CD4-positive, alpha-beta T cell treated with Interleukin-21 for 1 hour (primary cell): ENCODE measurements at places on chromosomes 5 and 9.

DNA sequence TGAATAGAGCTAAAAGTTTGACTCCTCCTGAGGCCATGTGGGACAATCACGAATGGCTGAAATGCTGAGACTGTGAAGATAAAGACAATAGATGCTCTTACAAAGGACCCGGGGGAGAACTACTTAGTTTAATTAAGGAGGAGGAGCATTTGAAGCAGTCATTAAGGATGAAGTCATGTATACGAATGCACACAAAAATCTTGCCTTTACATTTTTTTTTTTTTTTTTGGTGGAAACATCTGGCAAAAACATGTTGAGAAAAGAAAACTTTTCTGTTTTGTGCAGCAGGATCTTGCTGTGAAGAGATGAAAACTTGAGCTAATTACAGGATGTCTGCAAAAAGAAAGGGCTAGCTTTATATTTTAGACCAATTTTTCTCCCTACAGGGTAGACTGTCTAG is 42.3 kb upstream of the NR3C1 start:
- no peak for DNase-seq

GRCh38 chr5:76084496-76085242 is 1.5 kb downstream of the SV2C start:
- DNase-seq: no peak

- peak; percentile 18 for DNase-seq
These were observed 30.4 kb upstream of the IER5L start for GRCh38 chr9:129208207-129209032.

GRCh38 chr9:33510262-33511183 is 13.5 kb upstream of the ANKRD18B start:
- peak; percentile 29 for DNase-seq

DNA sequence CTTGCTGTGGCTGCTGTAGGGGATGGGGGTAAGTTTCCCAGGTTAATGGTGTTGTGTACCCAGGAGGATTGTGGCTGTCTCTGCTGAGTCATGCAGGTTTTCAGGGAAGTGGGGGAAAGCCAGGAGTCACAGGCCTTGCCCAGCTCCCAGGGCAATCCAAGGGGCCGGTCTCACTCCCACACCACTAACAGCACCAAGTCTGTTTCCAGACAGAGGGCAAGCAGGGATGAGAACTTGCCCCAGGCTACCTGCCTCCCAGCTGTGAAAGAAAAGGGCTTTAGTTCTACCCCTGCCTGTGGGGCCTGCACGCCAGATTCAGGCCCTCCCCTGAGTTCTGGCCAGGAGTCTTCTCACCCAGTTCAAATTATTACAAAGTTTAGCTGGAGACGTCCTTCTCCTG is 579.8 kb upstream of the ST8SIA4 start:
- DNase-seq: no peak

DNA sequence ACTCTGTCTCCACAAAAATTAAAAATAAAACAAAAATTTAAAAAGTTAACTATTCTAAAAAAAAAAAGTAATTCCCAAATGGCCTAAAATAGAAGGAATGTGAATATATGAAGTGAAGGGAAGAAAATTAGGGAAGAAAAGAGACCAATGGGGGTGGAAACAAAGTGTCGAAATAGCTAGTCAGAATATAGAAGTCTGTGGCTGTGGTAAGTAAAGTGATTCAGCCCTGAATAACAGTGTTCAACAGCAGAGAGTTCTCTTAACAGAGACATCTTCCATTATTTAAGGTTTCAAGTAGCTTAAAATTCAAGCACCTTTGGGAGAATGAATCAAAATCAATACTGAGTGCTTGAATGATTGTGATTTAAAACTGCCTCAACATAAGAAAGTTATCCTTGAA is 51.7 kb downstream of the LPAR1 start:
- no peak for DNase-seq

DNA sequence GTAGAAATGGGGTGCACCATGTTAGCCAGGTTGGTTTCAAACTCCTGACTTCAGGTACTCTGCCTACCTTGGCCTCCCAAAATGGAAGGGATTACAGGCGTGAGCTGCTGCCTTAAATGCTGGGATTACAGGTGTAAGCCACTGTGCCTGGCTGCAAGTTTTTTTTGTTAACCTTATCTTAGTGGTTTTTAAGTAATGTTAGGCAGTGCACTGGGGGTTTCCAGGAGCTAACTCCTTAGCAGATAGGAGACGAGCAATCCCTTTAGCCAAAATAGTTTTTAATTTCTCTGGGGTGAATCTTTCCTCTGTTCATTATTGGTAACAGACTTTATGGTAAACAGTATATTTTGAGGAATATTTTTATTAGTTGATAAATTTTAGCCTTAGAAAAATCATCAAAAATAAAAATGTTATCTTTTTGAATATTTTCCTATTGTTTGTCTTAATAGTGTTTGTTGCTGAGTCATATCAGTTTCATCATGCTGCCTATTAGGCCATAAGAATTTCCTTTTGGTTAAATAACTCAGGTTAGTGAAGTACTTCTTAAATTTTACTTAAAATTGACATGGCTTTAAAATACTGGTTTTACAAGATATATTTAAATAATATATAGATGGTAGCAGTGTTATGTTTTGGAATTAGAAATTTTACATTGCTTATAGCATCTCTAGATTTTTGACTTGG is 37.9 kb downstream of the LMNB1 start:
- DNase-seq: no peak

DNA sequence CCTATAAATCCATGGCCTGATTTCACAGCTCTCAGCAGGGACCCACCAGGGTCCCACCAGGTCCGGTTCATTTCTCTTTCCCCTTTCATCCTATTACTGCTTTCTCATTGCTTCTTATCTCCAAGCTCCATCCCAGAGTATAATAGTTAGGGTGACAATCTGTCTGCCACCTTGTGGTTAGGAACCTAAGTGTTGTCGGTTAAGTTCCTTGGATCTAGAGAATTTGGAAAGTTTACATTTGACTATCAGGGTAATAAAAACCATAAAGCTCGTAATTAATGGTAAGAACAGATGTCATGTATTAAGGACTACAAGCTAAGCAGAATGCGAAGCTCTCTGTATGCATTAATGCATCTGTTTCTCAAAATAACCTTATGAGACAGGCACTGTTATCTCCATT is 259.1 kb downstream of the SH3GL2 start:
- no peak for DNase-seq

DNA sequence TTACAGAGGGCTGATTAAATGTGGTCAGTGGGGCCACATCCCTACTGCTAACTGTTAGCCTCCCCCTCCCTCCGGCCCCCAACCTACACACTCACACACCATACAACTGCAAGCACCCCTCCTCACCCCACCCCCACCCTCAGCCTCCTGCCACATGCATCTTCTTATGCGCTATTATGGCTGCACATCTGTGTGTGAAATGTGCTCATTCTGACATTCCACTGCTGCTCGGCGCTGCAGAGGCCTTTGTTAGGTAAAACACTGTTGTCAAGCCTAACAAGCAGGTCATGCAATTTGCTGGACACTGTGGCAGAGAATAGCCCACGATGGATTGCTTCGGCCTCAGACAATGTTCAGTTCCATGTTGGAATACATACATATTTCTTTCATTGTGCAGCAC is 173.6 kb downstream of the NR2F1-AS1 start:
- no peak for DNase-seq

- no peak for DNase-seq
These were observed 204.6 kb upstream of the CD180 start for GRCh38 chr5:67401172-67401571.
